Psoas muscle (tissue), 8 donors: ENCODE measurements at places on chromosomes 3 and 15. TPM values are rescaled to one million over a fixed set of nuclear protein-coding genes. Genes with fewer than 3 reads are reported as not detected.

LRRC31 gene
- 0.01 TPM for polyA plus RNA-seq

TM4SF18 gene
- polyA plus RNA-seq, result 4.6 TPM

- no peaks in the 10 kb centered on the region for H3K36me3 ChIP-seq
- H3K27me3 ChIP-seq, result no peaks in the 10 kb centered on the region
- DNase-seq, result no peak
- no peak overlapping the region for H3K27ac ChIP-seq
- H3K4me3 ChIP-seq, result no peak overlapping the region
- H3K4me1 ChIP-seq, result peaks cover 4% of the 10 kb centered on the region
Observed at GRCh38 chr3:61353382-61353781, 102.1 kb upstream of the FHIT start.

DNA sequence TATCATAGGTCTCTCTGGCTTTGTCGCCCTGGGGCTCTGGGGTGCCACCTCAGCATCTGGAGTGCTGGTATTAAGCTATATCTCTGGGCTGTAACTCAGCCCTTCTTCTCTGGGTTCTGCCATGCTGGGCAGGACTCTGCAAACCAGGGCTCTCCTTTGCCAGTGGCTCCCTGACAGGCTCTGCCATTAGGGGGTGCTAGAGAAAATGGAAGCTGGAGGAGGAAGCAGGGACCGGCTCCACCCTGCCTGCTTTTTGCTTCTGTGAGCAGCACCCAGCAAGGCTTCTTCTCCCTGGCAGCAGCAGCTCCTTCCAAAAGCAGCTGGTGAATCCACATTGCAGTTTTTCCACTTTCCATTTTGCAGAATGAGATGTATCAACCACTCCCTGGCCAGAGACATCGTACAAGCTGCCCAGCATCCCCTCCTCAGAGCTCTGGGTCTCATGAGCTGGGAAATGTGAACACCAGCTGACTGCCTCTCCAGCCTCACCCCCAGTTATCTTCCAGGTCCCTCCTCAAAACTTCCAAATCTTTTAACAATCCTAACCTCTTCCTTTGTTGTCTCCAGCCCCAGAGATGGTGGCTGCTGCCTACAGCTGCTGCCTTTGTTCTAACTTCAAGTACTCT, 165.0 kb downstream of the ABHD5 start:
- no peaks in the 10 kb centered on the region for H3K4me1 ChIP-seq
- peaks cover 36% of the 10 kb centered on the region for H3K27me3 ChIP-seq
- peak; percentile 24 for DNase-seq
- H3K36me3 ChIP-seq, result no peaks in the 10 kb centered on the region
- H3K27ac ChIP-seq, result no peak overlapping the region

DNA sequence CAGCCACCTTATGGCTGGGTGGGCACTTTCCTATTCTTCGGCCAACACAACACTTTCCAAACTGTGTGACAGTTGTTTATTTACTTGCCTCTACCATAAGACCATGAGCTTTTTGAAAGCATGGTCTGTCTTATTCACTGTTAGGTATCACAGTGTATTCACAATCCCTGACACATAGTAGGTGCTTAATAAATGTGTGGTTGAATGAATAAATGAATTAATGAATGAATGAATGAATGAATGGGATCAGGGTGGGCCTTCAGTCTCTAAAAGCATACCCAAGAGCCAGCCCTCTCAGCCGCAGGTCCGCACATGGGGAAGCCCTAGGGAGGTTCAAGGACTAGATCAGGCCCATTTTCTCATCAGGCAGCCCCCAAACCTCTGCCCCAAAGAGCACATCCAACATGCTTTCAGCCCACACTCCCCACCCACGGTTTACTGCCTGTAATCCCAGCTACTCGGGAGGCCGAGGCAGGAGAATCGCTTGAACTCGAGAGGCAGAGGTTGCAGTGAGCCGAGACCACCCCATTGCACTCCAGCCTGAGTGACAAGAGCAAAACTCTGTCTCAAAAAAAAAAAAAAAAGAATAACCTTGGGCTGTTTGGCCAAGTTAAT, 95.9 kb downstream of the LIPC start:
- no peaks in the 10 kb centered on the region for H3K27me3 ChIP-seq
- H3K36me3 ChIP-seq, result no peaks in the 10 kb centered on the region
- no peak overlapping the region for H3K27ac ChIP-seq
